ENCODE measurements at places on chromosomes 7 and 10.
A peak's percentile ranks its signal among the peaks of the same experiment; 100 is the strongest.

GRCh38 chr10:119217991-119218490 is 10.7 kb downstream of the GRK5 start:
- DNase-seq = no peak

DNA sequence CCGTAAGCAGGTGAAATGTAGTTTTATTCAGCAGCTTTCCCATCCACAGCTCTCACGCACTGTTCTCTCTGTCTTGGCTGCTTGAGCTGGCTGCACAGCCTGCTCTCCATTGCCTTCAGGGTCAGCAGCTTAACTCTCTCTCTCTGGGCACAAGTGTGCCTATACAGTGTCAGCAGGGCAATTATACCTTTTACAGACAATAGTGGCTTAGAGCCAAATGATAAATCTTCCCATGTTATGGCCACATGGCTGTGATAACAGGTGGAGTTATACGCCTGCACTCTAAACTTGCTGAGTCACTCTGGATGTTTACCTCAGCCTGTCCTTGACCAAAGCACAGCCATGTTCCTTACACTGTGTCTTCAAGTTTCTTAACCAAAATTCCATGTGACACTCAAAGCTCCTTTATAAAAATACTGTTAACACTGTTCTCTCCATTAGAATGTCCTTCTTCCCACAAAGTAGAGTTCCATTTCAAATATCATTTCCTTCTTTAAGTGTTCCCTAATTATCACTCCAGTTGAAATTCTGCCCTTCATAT is 6.1 kb downstream of the RNF133 start:
- DNase-seq = no peak

DNA sequence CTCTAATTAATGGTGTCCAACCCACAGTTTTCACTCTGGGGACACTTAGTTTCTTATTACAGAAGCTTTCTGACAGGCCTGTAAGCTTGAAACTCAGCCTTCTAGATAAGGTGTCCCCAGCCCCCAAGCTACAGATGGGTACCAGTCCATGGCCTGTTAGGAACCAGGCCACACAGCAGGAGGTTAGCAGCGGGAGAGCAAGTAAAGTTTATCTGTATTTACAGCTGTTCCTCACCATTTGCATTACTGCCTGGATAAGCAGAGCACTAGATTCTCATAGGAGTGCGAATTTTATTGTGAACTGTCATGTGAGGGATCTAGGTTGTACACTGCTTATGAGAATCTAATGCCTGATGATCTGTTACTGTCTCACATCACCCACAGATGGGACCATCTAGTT is 93.7 kb downstream of the TMEM26 start:
- no peak for DNase-seq

- DNase-seq = no peak
Measured at GRCh38 chr7:117259615-117260014, 63.2 kb downstream of the WNT2 start.

DNA sequence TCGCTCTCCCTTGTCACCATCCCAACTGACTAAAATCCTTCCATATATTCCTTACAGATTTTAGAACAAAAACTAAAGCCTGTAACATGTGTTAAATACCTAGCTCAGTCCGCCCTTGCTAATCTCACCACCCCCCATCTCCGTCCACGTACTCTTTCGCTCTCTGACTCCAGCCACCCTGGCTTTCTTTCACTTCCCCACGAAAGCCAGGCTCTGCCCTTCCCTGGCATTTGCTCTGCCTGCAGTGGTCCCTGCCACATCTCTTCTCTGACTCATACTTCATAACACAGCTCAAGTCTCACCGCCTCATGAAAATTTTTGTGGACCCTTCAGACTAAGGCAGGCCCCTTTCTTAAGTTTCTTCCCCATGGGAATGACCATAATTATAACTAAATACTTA is 11.7 kb upstream of the GPAM start:
- no peak for DNase-seq

GRCh38 chr10:93873420-93874115 is 20.2 kb upstream of the SLC35G1 start:
- DNase-seq = no peak

DNA sequence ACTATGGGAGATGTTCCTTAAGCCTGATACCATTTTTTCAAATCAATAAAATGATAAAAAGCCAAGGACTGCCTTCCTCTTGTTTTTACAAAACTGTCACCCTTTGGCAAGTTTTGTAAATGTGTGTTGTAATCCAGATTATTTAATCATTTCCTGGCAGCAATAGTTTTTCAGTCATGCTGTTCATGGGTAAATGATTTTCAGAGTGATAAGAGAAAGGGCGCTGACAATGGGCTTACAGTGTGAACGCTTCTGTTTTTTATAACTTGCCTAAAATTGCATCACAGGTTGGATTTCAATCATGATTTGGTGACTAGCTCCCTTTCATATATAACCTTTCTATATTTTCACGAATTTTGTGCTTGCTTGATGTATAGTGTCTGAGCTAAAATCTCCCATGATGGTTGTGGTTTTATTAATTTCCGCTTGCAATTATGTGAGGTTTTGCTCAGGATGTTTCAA is 19.0 kb upstream of the DMBT1 start:
- DNase-seq = no peak

- peak; percentile 51 for DNase-seq
Measured at GRCh38 chr10:61900829-61901792, at the start of gene ARID5B. TSS of gene ARID5B (plus strand) at chr10:61901699. CDS start at chr10:61901710, 11 bp downstream.

DNA sequence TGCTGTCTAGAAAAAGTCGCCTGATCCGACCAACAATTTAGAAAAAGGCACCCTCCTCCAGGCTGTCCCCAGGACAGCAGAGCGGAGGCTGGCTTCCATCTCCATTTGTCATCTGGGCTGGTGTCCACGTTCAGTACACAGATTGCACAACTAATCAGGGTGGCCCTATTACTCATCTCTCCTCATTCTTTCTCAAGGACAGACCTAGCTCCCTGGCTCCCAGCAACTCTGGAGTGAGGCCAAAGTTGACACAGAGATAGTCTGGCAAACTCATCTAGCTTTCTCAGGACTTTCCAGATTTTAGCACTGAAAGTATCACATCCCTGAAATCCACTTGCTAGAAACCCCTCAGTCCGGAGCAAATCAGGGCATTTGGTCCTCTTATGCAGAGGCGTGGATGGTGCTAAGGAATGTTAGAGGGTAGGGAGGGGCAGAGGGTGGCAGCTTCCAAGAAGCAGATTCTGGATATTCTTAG is 75.1 kb downstream of the DNAH11 start:
- no peak for DNase-seq

- no peak for DNase-seq
Measured at GRCh38 chr10:101356132-101356531, 2.2 kb downstream of the BTRC start.

- DNase-seq = no peak
Measured at GRCh38 chr10:132240156-132240555, 53.4 kb downstream of the DPYSL4 start.

DNA sequence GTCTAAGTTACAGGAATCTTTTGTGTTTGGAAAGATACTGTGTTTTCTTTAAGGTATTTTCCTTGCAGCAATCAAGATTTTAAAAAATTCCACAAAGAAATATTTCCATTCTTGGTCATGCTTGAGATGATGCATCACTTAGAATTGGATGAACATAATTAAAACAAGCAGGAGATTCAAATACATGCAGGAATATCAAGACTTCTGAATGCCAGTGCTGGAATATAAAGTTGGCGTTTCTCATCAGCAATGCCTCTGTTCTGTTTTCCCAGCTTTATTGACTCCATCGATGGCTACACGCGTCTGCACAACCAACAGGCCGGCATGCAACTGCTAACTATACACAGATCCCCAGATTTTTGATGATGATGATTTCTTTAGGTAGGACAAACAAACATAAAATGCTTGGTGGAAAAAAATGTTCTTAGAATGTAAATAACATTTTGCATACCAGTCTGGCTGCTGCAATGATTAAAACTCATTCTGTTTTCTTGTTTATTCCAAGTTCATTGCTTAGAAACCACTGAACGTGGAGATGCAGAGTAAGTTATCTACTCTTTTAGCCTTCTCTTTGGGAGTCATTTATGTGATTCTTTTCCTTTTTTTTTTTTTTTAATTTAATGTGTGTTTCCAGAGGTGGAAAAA is 91.3 kb upstream of the FAM171A1 start:
- no peak for DNase-seq

DNA sequence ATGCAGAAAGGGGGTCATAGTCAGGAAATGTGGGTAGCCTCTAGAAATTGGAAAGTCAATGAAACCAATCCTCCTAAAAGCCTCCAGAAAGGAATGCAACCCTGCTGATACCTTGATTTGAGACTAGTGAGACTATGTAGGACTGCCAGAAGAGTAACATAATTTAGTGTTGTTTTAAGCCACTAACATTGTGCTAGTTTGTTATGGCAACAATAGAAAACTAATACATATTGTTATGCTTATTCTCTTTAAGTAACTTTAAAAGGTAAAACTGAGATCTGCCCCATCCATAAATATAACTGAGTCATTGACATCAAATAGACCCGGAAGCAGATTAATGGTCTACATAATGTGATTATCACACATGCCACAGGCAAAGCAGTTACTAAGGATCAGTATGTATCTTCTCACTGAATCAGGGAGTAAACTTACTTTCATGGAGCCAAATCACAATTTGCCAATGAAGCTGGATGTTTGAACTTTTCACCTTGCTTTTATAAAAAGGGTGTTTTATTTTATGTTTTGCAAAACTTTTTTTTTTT is 146.4 kb upstream of the TMEM106B start:
- no peak for DNase-seq

DNA sequence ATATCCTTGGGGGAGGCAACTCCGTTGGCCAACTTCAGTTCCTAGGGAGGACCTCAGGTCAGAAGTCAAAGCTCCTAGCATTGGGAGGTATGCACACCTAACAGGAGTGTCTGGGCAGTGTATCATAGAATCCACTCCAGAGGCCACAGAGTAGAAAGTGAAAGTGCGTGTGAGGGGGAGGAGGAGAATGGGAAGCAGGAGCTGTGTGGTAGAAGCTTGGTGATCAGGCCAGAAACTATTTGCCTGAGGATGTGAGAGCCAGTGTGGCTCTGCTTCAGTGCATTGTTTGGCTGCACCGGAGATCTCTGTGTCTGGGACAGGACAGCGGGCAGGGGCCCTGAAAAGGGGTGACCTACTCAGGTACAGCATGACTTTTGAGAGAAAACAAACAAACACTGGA is 557.4 kb upstream of the VSTM2A start:
- no peak for DNase-seq

Data from omental fat pad (tissue), 4 donors.